ENCODE measurements at places on chromosomes 16 and 17.

DNA sequence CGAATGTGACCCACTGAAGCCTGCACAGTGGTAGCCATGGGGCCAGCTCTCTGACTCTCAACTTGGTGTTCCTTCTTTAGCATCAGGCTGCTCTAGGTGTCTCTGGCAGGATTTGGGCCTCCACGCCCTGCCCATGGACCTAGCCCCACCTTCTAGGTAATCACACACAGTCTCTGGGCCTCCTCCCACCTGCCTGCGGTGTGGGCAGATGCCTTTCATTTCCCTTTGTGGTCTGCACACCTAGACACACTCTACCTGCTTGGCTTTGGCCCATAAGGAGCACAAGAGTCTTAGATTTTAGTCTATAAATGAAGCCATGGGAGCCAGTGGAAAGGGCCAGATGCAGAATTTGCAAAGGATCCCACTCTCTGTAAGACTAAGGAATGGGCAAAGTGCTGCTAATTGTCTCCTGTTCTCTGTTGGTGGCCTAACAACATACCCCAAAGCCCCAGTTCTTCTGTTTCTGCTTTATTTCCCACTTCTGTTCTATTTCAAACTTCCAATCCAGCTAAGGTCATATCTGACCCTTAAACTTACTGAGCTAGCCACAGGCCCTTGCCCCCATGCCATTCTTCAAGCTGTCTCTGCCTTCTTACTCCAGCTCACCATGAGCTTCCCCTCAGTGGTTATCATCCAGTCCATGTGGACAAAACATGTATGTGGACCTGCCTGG lies 7.2 kb upstream of the MFSD6L start:
- no peak for DNase-seq

DNA sequence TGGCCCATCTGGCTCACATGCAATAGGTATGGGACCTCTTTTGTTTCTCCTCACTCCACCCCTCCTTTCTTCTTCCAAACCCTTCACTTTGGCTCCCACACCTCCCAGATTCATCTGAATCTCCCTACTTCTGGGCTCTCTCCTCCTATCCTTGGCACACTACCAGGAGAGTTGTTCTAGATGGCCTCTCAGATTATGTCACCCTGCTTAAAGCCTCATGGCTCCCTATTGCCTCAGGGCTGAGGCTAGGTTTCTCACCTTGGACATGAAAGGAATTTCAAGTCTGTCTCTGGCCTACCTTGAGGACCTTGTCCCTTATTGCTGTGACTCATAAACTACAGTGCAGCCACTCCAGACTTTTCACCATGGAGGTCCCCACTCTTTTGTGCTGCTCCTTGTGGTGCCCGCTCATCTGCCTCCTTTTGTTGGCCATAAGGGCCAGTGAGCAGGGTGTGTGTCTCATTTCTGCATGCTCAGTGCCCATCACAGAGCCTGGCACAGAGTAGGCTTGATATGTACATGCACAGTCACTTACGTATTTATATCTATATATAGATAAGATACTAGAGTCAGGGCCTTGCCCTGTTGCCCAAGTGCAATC lies 1.0 kb upstream of the MFAP4 start:
- DNase-seq, result no peak

DNA sequence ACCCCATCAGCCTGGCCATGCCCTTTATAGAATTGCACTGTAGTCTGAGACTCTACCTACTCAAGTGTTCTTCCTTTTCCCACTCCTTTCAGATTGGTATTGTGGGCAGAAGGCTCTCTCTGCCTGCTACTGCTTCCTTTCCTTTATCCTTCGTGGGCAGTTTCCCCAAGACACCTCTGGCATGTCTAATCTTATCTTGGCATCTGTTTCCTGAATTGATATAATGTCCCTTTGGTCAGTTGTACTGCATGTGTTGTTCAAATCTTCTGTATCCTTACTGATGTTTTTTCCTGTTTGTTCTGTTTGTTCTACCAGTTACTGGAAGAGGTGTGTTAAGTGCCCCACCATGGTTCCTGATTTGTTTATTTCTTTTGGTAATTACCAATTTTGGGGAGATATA lies 29.5 kb upstream of the MSI2 start:
- DNase-seq, result no peak

DNA sequence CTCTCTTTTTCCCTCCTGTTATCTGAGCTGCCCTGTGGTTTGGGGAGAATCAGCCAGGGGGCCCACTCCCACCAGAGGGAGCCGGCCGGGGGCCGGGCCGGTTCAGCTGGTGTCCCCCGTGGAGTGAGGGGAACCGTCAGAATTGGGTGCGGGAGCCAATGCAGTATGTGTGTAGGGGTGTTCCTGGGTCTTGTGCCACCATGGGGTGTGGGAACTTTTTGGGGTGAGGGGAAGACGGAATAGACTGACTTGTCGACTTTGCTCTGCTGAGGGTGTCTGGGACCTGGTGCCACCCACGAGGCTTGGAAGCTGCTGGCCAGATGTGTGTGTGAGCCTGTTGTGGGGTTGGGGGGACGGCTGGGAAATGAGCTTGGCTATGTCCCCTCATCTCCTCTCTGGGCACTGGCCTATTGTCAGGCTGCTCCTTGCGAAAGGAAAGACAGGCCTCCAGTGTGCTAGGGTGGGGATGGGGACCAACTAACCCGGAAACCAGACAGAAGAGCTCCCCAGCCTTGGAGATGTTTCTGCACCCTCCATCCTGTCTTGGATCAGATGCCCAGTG lies 9.9 kb downstream of the RARA start:
- no peak for DNase-seq

- DNase-seq, result peak; percentile 92
These were observed at the start of gene MGAT5B for GRCh38 chr17:76868176-76868668. MGAT5B (plus strand) TSS chr17:76868404; CDS start chr17:76869030, 626 bp downstream.

GRCh38 chr16:1613728-1614455 lies 1.7 kb downstream of the CRAMP1 start:
- no peak for DNase-seq

DNA sequence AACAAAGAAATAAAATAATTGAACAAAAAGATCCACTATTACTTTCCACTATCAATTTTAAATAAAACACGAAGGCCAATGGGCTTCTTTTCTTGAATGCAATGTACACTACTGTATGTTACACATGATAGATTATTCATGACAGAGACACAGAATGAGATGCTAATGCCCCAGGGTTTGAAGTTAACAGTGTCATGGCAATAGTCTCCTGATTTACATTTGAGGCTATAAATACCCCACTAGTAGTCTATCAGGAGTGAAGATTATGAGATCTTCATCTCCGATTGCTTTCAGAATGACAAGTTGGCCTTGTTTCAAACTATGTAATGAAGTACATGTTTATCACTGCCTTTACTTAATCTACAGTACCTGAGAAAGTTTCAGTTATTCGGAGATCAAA lies 84.4 kb downstream of the RPGRIP1L start:
- DNase-seq, result no peak

- DNase-seq, result no peak
These were observed 6.8 kb upstream of the KRTAP17-1 start for GRCh38 chr17:41322094-41322902.
